Brain (organoid and tissue), 16 donors: ENCODE measurements at places on chromosomes 4 and X. TPM values are rescaled to one million over a fixed set of nuclear protein-coding genes. Genes with fewer than 3 reads are reported as not detected.

GRCh38 chr4:27442146-27442545, 581.5 kb downstream of the STIM2 start:
- no peak for DNase-seq

H2AZ1 gene
- 358 TPM for polyA plus RNA-seq

JCHAIN gene
- polyA plus RNA-seq = not detected

SPON2 gene
- polyA plus RNA-seq = 3.1 TPM

ATOH1 gene
- polyA plus RNA-seq = not detected
